ENCODE measurements at places on chromosomes 3 and 15.

DNA sequence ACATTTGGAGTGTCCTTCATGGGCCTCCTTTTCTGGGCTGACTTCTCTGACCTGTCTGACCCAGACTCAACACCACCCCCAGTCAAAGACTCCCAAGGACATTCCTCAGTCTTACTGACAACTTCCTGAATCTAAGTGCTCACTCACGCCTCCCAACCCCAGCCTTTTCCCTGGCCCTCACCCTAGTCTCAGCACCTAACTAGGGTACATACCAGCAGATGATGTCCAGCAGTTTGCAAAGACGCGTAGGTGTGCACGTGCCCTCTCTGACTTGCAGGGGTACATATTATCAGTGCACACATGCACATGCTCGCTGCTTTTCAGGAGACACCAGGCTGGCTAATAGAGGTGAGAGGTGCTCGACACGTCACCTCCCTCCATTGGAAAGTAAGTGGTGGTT is 38.7 kb upstream of the SLCO2A1 start:
- no peak for DNase-seq

- no peak for DNase-seq
Measured at GRCh38 chr3:45612918-45613602, 18.5 kb downstream of the LIMD1 start.

DNA sequence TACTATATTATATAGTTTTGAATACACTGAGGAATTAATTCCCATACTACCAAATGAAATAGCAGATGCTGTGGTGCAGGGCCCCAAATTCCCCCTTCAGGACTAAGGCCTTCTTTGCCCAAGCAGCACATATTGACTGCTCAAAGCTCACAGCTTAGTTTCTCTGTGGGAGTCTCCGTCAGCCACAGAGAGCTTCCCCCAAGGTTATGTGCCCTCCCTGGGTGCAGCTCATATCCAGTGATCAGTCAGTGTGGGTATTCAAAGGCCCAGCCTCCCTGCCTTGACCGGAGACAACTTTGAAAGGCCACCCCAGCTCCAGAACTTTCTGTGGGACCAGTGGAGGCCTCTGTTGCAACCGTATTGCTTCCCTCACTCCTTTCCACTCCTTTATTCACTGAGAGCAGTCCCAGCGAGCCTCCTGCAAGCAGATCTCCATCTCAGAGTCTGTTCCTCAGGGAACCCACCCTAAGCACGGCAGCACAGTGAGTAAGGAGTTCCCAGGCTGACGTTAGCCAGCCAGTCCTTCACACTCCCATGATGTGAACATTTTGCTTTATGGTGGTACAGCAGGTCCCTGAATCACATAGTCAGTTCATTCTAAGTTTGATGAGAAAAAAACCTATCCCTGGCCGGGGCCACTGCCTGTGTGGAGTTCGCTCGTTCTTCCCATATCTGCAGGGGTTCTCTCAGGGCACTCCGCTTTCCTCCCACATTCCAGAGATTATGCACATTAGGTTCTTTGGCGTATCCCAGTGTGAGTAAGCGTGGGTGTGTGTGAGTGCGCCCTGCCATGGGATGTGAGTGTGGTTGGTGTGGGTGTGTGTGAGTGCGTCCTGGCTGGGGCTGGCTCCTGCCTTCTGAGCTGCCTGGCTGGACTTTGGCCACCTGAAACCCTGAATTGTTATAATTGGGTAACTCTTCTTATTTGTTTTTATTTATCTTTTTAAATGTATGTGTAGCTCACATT is 64.4 kb upstream of the PPARG start:
- no peak for DNase-seq

DNA sequence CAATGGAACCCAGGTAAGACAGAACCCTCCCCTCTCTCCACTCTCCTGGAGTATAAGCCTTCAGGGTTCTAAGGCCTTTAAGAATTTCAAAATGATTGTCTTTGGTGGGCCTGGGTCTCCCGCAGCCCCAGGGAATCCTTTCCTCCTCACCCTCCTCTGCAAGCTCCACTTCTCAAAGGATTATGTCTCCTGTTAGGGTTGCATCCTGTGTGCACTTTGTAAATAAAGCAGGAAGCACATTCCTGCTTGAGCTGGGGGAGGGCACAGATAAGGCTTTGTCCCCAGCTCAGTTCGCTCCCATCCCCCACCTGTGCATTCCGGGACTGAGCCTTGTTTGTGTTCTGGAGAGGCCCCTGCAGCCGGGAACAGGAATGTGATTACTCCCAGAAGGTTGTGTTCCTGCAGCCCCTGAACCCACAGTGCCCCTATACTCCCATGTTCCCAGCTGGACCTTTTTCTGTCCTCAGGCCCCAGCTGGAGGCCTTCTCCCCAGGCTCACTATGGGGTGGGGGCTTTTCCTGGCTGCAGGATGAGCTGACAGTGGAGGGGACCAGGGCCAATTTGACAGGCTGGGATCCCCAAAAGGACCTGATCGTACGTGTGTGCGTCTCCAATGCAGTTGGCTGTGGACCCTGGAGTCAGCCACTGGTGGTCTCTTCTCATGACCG is 9.5 kb downstream of the TYRO3 start:
- DNase-seq: no peak

- no peak for DNase-seq
Measured at GRCh38 chr3:195042743-195043606, 228.0 kb downstream of the XXYLT1 start.

- DNase-seq: no peak
Measured at GRCh38 chr15:70142072-70142321, 44.3 kb upstream of the TLE3 start.

DNA sequence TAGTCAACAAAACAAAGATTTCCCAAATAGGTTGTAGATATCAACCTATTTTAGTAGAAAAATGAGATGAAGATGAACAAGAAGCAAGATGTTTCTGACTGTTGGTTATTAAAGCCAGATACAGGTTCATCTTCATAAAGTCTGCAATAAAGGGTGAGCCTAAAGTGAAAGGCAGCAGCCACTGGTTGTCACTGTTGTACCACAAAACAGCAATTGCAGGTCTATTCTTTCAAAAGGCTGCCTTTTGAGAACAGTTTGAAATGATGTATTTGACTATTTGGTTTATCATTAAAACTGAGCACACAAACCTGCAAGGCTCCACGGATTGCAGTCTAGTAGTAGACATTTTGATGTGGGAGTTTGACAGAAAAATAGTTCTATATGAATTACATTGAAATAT is 543.4 kb downstream of the GBE1 start:
- no peak for DNase-seq

GRCh38 chr15:88385078-88385700 is 82.0 kb downstream of the MRPL46 start:
- no peak for DNase-seq

GRCh38 chr15:43899928-43900327 is 73.1 kb downstream of the WDR76 start:
- DNase-seq: no peak

- no peak for DNase-seq
Measured at GRCh38 chr3:83816653-83817052, 1142.1 kb upstream of the CADM2 start.

DNA sequence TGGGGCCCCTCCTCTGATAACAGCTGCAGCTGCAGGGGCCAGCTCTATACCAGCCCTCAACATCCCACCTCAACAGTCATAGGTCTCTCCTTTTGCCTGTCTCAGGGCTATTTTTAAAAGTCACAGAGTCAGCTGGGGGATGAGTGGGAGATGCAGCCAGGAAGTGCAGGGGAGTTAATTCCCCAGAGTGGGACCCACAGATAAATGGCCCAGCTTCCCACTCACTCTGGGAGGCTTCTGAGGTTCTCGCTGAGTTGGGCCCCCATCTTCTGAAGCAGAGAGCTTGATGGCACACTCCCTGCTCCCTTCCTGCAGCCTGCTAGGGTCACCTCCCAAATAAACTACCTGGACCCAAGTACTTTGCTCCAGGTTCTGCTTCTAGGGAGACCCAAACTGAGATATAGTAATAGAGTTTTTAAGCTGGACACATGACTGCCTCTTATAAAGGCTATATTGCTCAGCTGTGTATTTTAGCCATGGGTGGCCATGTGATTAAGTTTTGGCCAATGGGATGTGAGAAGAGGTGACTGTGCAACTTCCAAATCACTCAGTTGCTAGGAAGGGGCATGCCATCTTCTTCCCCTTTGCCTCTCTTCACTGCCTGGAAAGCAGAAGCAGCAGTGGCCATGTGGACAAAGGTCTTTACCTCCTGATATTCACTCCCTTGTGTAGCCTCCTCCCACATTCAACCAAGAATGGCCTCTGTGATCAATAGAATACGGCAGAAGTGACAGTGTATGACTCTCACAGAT is 15.5 kb upstream of the VIPR1 start:
- no peak for DNase-seq

- no peak for DNase-seq
Measured at GRCh38 chr3:142929890-142930289, 33.6 kb downstream of the PAQR9 start.

GRCh38 chr3:25403968-25404367 is 24.1 kb upstream of the RARB start:
- no peak for DNase-seq

DNA sequence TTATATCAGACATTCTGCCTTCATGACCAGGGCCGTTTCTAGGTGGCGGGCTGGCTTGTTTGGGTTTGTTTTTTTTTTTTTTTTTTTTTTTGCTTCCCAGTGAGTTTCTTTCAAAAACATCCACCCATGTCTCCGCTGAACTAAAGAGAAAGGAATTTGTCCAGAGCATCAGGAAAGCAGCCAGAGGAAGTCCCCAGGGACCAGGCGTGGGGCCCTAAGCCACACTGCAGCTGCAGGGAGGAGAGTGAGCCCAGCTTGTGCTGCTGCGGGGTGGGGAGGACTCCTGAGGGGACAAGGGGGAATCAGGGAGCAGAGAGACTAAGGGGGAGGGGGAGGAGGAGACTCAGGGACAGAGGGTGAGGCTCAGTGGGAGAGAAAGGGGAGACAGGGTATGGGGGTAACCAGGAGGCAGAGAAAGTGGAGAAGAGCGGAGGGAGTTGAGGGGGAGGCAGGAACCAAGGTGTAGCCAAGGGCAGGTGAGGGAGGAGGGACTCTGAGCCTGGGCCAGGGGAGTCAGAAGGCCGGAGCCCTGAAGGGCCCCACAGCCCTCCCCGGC is 49.5 kb downstream of the CYP11A1 start:
- DNase-seq: no peak

- DNase-seq: no peak
Measured at GRCh38 chr3:31960793-31961431, 20.1 kb downstream of the OSBPL10 start.

GRCh38 chr15:37093480-37094332 is 6.6 kb downstream of the MEIS2 start:
- DNase-seq: no peak

- no peak for DNase-seq
Measured at GRCh38 chr3:33050071-33050653, 46.8 kb downstream of the GLB1 start.

DNA sequence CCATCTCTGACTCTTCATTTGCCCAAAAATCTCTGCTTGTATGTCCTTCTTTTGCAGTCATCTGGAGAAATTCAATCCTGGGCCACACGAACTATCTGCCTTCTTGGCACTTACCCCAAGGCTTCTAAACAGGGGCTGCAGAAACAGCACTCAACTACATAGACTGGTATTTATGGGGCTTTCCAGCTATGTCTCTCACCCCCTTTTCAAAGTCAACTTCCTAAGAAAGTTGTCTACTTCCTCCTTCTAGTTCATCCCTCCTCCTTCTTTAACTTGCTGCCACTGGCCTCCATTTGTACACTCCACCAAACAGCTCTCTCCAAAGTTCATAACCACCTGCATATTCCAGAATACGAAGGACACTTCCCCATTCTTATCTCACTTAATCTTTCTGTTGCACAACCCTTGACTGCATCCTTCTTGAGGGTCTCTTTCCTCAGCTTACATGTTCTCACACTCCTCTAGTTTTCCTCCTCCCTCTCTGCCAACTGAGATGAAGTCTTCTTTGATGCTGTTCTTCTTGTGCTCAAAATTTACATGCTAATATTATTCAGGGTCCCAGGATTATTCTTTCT is 55.2 kb downstream of the PLD1 start:
- no peak for DNase-seq

DNA sequence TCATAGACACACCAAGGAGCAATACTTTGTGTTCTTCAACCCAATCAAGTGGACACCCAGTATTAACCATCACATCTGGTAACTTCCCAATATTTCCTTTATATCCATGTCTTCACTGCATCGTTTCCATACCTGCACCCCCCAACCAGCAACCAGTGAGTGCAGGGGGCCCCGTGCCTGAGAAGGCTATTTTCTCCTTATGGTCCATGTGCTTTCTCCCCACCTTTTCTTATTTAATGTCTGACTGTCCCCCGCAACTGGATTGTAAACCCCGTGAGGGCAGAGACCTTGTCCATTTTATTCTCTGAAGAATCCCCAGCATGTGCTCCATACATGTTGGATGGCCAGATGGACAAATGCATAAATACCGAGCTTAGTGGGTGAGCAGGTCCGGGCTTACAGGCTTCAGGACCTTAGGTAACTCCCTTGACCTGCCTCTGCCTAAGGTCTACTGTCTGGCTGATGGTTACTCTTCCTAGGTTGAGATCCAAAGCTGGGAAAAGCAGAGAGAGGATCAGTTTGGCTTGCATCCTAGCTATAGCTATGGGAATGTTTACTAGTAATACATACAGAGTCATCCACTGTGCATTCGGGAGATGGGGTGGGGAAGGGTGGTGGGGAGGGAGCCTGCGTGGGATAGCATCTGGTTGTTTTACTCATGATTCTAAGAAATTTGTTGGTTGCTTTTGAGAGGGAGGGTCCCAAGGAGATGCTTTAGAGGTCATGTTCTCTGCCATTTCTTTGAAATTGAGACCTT is 41.5 kb downstream of the PXYLP1 start:
- DNase-seq: no peak

DNA sequence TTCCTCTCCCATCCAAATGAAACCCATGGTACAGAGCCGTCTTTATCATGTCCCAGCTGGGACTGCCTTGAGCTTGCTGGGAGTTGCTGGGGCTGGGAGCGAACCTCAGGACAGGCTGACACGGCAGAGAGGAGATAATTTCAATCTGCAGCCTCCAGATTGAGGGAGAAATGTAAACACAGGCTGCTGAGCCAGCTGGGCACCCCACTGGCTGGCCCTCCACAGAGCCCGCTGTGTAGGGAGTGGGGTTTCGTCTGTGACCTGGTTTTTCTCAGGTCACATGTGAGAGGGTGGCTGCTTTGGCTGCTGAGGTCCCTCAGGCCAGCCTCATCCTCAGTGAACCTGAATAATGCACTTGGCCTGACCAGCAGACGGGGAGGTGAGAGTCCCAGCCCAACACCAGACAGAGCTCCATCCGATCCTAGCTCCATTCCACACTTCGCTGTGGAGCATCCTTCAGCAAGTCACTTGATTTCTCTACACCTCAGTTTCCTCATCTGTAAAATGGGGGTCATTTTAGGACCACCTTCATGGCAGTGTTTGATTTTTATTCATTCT is 121.6 kb upstream of the MRPS22 start:
- no peak for DNase-seq

GRCh38 chr3:196788528-196788927 is 48.9 kb downstream of the PAK2 start:
- no peak for DNase-seq

- no peak for DNase-seq
Measured at GRCh38 chr3:88863196-88863595, 244.2 kb upstream of the EPHA3 start.

- DNase-seq: no peak
Measured at GRCh38 chr15:62977952-62978811, 64.4 kb upstream of the TPM1 start.
